Muscle of leg (tissue), 16 donors: ENCODE measurements at places on chromosomes 1 and 21. TPM values are rescaled to one million over a fixed set of nuclear protein-coding genes. Genes with fewer than 3 reads are reported as not detected.

- DNase-seq, result no peak
- no peaks in the 10 kb centered on the region for H3K36me3 ChIP-seq
- no peak overlapping the region for H3K4me3 ChIP-seq
- H3K27ac ChIP-seq, result no peak overlapping the region
- no peaks in the 10 kb centered on the region for H3K27me3 ChIP-seq
These were observed 208.8 kb upstream of the USP25 start for GRCh38 chr21:15520811-15521643.

DNA sequence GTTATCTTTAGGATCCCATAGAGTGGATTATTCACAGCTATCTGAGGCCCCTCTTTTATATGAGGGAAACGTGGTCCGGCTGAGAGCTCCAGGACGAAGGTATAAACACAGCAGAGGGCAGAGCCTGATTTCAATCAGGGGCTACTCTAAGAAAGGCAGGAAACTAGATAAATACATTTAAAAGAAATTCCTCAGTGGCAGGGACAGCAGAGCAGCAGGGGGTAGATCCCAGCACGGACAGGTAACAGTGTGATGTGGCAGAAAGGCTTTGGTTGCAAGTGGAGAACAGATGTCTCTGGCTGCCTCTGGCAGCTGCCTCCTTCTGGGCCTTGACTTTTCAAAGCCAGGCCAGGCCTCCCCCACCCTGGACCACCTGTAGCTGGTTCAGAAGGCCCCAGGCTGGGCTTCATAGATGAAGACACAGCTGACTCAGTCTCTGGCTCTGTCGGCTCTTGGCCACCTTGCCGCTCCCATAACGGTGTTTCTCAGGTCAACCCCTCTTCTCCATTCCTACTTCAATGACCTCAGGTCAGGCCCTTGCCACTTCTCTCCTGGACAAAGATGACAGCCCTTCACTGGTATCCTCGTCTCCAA is 43.8 kb downstream of the FAM78B start:
- DNase-seq, result no peak
- no peaks in the 10 kb centered on the region for H3K36me3 ChIP-seq
- no peaks in the 10 kb centered on the region for H3K27me3 ChIP-seq
- H3K27ac ChIP-seq, result no peak overlapping the region

DNA sequence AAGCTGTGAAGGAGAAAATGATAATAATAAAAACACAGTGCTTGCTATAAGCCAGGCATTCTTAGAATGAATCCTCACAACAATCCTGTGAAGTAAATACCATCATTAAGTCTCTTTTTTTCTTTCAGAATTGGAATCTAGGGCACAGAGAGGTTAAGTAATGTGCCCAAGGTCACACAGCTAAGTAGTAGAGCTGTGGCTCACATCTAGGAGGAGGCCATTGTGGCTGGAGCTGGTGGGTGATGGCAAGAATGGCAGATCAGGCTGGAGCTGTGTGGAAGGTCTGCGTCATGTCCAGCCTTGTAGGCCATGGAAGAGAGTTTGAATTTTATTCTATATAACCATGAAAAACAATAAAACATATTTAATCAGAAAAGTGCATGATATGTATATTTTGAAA is 38.2 kb upstream of the TSPAN2 start:
- H3K27me3 ChIP-seq, result no peaks in the 10 kb centered on the region
- H3K27ac ChIP-seq, result no peak overlapping the region
- H3K4me1 ChIP-seq, result no peaks in the 10 kb centered on the region
- no peak overlapping the region for H3K4me3 ChIP-seq
- DNase-seq, result no peak
- H3K36me3 ChIP-seq, result no peaks in the 10 kb centered on the region

DNA sequence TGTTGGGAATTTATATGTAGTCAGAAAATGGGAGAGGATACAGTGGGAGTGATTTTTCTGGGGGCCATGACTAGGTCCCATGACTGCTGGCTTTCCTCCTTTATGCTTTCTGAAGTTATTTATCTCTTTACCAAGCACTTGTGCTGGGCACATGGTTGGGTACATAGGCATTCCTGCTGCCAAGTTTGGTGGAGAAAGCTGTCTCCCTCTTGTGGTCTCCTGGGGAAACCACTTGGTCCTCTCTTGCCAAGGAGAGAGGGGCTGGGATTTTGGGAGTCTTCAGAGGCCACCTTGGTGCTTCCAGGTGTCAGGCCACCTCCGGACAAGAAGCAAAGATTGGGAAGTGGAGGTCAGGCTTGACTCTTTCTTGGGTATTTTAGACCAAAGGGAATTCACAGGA is 120.2 kb upstream of the KCNE2 start:
- no peak overlapping the region for H3K4me3 ChIP-seq
- no peak for DNase-seq
- no peaks in the 10 kb centered on the region for H3K27me3 ChIP-seq

GRCh38 chr1:218369688-218370511 is 24.8 kb downstream of the TGFB2 start:
- no peaks in the 10 kb centered on the region for H3K27me3 ChIP-seq
- peaks cover 32% of the 10 kb centered on the region for H3K36me3 ChIP-seq

- H3K4me1 ChIP-seq, result peaks cover 4% of the 10 kb centered on the region
- DNase-seq, result no peak
- no peak overlapping the region for H3K4me3 ChIP-seq
- H3K27ac ChIP-seq, result no peak overlapping the region
These were observed 2.2 kb upstream of the KRTAP10-12 start for GRCh38 chr21:44694776-44695175.

- peak; percentile 93 for DNase-seq
- H3K27me3 ChIP-seq, result no peaks in the 10 kb centered on the region
- peak overlapping the region; percentile 85 for H3K27ac ChIP-seq
- no peak overlapping the region for H3K4me3 ChIP-seq
- H3K36me3 ChIP-seq, result peaks cover 3% of the 10 kb centered on the region
These were observed 255.9 kb downstream of the NFIA start for GRCh38 chr1:61337981-61338848.

- H3K27ac ChIP-seq, result no peak overlapping the region
- no peaks in the 10 kb centered on the region for H3K4me1 ChIP-seq
- peak; percentile 28 for DNase-seq
- no peaks in the 10 kb centered on the region for H3K27me3 ChIP-seq
These were observed 436.6 kb upstream of the C1orf87 start for GRCh38 chr1:60510162-60510561.

- H3K27ac ChIP-seq, result no peak overlapping the region
- H3K4me3 ChIP-seq, result no peak overlapping the region
- peaks cover 60% of the 10 kb centered on the region for H3K36me3 ChIP-seq
- H3K4me1 ChIP-seq, result peaks cover 7% of the 10 kb centered on the region
These were observed 9.8 kb downstream of the POMGNT1 start for GRCh38 chr1:46188295-46189030.

DNA sequence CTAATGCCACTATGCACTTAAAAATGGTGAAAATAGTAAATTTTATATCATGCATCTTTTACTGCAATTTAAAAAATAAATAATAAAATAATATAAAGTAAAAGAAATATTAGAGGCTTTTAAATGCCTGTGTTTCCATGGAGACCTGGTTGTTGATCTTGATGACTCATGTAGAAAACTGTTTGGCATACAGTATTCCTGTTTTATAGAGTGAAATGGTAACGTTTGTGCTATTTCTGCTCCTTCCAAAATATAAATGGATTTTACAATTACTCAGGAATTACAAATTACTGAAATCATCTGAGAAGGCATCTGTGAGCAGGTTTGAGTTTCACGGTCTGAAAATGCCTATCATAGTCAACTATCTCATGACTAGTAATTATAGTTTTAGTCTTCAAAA is 98.4 kb upstream of the USP25 start:
- no peaks in the 10 kb centered on the region for H3K36me3 ChIP-seq
- no peaks in the 10 kb centered on the region for H3K4me1 ChIP-seq
- H3K4me3 ChIP-seq, result no peak overlapping the region
- H3K27ac ChIP-seq, result no peak overlapping the region
- no peaks in the 10 kb centered on the region for H3K27me3 ChIP-seq

GRCh38 chr21:31459457-31459856 is 115.4 kb upstream of the TIAM1 start:
- no peak overlapping the region for H3K27ac ChIP-seq
- H3K4me1 ChIP-seq, result no peaks in the 10 kb centered on the region
- H3K27me3 ChIP-seq, result no peaks in the 10 kb centered on the region
- no peak for DNase-seq
- no peaks in the 10 kb centered on the region for H3K36me3 ChIP-seq

- H3K27ac ChIP-seq, result no peak overlapping the region
- H3K36me3 ChIP-seq, result no peaks in the 10 kb centered on the region
- peaks cover 9% of the 10 kb centered on the region for H3K4me1 ChIP-seq
- no peak overlapping the region for H3K4me3 ChIP-seq
These were observed 18.1 kb upstream of the KCNAB2 start for GRCh38 chr1:6027591-6027990.

DNA sequence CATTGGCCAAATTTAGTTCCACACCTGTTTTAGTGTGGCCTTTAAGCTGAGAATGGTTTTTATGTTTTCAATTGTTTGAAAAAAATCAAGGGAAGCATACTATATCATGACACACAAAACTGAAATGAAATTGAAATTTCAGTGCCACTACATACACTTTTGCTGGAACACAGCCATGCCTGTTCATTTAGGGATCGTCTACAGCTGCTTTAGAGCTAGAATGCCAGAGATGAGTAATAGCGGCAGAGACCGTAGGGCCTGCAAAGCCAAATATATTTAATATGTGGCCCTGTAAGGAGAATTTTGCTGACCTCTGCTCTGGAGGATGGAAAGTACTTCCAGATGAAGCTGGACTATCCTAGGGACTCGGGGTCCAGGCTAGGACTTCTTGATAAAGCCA is 62.5 kb upstream of the LYST start:
- no peaks in the 10 kb centered on the region for H3K36me3 ChIP-seq
- peak; percentile 43 for DNase-seq
- no peak overlapping the region for H3K4me3 ChIP-seq
- peaks cover 9% of the 10 kb centered on the region for H3K4me1 ChIP-seq

GRCh38 chr21:36350282-36350910 is 30.4 kb downstream of the MORC3 start:
- H3K27me3 ChIP-seq, result no peaks in the 10 kb centered on the region
- peaks cover 53% of the 10 kb centered on the region for H3K36me3 ChIP-seq
- no peak overlapping the region for H3K27ac ChIP-seq
- no peak for DNase-seq

- H3K4me3 ChIP-seq, result no peak overlapping the region
- no peaks in the 10 kb centered on the region for H3K27me3 ChIP-seq
- no peak for DNase-seq
- H3K4me1 ChIP-seq, result no peaks in the 10 kb centered on the region
These were observed 30.2 kb downstream of the FAM177B start for GRCh38 chr1:222767152-222767571.

DNA sequence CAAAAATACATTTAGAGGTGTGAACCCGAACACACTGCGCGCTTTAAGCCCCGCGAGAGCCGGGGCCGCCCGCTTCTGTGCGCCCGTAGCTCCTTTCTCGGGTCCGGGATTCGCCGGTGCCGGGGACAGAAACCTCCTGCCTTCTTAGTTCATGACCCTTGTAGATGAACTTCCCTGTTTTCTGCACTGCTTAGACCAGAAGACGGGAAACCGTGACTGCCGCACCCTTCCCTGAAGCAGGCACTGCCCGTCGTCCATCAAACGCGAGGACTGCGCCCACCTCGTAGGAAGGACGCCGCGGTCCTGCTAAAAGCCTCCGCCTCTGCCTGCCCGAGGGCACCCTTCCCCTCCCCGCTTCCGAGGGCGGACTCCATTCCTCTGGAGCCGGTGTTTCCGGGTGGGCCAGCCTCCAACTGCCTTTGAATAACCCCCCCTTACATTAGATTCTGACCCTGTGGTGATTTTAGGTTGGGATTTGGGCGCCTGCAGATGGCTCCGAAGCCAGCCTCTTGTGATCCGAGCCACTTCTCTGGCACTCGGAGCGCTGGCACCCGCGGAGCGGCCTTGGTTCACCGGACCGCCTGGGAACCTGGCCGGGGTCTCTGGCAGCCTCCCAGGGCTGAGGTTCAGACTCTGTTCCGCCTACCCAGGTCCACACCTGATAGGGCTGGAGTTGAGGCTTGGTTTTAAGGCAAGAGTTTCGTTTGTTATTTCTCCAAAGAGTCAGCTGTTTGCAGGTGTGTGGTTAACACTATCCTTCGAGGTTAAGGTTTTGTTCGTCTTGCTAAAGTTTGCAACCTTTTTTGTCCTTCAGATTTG is 1.2 kb upstream of the PTTG1IP start:
- peaks cover 38% of the 10 kb centered on the region for H3K4me1 ChIP-seq
- peak; percentile 53 for DNase-seq
- peaks cover 12% of the 10 kb centered on the region for H3K27me3 ChIP-seq
- H3K4me3 ChIP-seq, result peak overlapping the region; percentile 46
- peak overlapping the region; percentile 92 for H3K27ac ChIP-seq

DNA sequence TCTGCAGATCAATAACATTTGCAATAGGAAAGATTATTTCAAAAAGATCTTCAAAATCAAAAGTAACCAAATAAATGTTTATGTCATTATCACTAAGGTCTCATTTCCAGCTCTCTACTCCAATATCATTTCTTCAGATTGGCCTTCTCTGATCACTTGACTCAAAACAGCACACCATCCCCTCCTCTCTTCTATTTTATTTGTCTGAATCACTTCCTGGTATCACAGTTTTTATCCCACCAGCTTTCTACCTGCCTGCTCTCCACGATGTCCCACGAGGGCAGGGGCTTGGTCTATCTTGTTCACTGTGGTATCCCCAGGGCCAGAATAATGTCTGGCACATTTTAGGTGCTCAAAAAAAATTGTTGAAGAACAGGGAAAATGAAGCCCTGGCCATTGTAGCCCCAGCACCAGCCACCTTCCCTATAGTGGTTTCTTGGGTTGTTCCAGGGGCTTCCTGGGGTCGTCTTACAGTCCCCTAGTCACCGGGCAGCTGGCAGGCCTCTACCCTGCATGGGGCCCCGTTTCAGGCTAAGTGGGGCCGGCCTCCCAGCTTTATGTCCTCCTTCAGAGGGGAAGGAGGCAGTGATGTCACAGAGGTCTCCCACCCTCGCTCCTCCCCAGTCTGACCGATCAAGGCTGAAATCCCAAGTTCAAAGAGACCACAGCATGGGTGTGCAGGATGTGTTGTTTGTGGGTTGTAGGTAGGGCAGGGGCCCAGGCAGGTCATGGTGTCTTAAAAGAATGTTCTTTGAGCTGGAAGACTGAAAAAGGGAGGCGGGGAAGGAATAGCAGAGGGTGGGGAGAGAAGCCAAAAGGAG is 3.5 kb upstream of the PADI1 start:
- DNase-seq, result no peak
- no peaks in the 10 kb centered on the region for H3K36me3 ChIP-seq
- no peak overlapping the region for H3K27ac ChIP-seq
- H3K4me3 ChIP-seq, result no peak overlapping the region
- H3K4me1 ChIP-seq, result no peaks in the 10 kb centered on the region

The SLC1A7 gene
- total RNA-seq, result not detected

The PTCH2 gene
- total RNA-seq, result 2.7 TPM

The CD247 gene
- total RNA-seq, result 0.31 TPM

The CLCC1 gene
- total RNA-seq, result 32.2 TPM

The PIGK gene
- total RNA-seq, result 31.8 TPM

The FAM177B gene
- total RNA-seq, result 0.18 TPM

The PEF1 gene
- total RNA-seq, result 34.2 TPM
